ENCODE measurements at places on chromosomes 12 and 14. TPM values are rescaled to one million over a fixed set of nuclear protein-coding genes. Genes with fewer than 3 reads are reported as not detected.

NDRG2 gene
- total RNA-seq: 275 TPM

PIWIL1 gene
- not detected for total RNA-seq

DIO3 gene
- 1.2 TPM for total RNA-seq

ADCK1 gene
- 16.8 TPM for total RNA-seq

CELA1 gene
- not detected for total RNA-seq

LALBA gene
- not detected for total RNA-seq

RBMS2 gene
- 55.1 TPM for total RNA-seq

SSTR1 gene
- 6.4 TPM for total RNA-seq

CD163L1 gene
- total RNA-seq: 3.0 TPM

DNA sequence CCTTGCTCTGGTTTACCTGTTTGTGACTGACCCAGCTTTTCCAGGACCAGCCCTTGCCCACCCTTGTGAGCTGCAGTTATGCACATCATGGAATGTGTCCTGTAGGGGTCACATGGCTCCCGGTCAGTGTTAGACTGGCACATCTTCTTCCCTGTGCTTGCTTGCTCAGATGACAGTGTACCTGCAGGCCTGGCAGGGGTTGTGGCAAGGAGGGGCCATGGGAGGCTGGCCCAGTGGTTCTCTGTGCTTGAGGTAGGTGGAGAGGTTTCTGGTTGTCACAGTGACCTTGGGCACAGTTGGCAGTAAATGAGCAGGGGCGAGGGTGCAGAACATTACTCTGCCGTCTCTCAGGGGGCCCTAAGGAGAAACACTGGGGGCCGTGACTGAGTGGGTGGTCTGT lies 27.6 kb upstream of the RD3L start:
- no peak overlapping the region for H3K27ac ChIP-seq
- no peak for DNase-seq
- H3K27me3 ChIP-seq: peaks cover 6% of the 10 kb centered on the region
- no peaks in the 10 kb centered on the region for H3K36me3 ChIP-seq
- H3K4me1 ChIP-seq: no peaks in the 10 kb centered on the region

GRCh38 chr14:89296281-89296745 lies 120.7 kb downstream of the FOXN3 start:
- H3K27ac ChIP-seq: no peak overlapping the region
- DNase-seq: no peak
- H3K36me3 ChIP-seq: no peaks in the 10 kb centered on the region
- no peak overlapping the region for H3K4me3 ChIP-seq

GRCh38 chr12:50185970-50186663 lies 18.9 kb upstream of the CERS5 start:
- H3K36me3 ChIP-seq: peaks cover 22% of the 10 kb centered on the region
- H3K4me3 ChIP-seq: no peak overlapping the region
- no peak for DNase-seq

- no peak overlapping the region for H3K4me3 ChIP-seq
- DNase-seq: no peak
- H3K27ac ChIP-seq: no peak overlapping the region
- H3K27me3 ChIP-seq: no peaks in the 10 kb centered on the region
Observed at GRCh38 chr12:10406725-10407124, 2.8 kb downstream of the KLRC4 start.

DNA sequence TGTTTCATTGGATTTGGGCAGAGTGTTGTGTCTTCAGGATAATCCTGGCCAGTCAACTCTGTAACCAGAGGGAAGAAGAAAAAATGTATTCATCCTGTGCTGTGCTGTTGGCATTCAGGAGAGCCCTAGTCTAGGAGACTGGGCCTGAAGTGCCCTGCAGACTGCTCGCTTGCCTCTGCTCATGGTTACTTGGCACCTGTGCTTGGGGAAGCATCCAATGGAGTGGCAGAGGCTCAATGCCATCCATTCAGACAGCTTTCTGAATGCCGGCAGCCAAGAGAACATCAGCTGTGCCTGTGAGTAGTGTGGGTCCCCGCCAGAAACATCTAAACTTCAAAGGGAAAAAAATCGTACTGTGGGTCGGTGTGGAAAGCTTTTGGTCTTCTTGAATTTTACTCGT lies 124.2 kb downstream of the SRGAP1 start:
- no peak overlapping the region for H3K27ac ChIP-seq
- no peak overlapping the region for H3K4me3 ChIP-seq
- peaks cover 30% of the 10 kb centered on the region for H3K4me1 ChIP-seq
- no peaks in the 10 kb centered on the region for H3K27me3 ChIP-seq
- H3K36me3 ChIP-seq: no peaks in the 10 kb centered on the region

DNA sequence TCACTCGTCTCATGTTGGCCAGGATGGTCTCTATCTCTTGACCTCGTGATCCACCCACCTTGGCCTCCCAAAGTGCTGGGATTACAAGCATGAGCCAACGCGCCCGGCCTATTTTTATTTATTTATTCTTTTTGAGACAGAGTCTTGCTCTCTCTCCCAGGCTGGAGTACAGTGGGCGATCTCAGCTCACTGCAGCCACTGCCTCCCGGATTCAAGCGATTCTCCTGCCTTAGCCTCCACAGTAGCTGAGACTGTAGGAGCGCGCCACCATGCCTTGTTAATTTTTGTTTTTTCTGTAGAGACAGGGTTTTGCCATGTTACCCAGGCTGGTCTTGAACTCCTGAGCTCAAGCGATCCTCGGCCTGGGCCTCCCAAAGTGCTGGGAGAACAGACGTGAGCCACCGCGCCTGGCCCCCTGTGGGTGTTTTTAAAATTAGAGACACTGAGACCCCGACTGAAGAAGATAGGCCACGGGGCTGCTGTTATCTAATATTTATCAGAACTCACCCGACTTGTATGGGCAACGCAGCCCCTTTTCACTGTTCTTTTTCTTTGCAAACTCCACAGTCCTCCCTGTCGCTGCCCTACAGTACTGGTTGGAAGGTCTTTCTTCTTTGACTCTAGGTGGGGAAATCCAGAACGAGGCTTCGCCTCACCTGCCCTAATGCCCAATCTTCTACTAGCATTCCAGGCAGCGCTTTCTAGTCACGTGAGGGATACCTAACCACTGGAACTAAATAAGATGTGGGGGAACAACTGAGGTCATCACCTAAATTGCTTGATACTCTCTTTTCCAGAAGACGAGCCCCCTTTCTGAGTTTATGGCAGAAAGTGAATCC lies 1.4 kb upstream of the GABARAPL1 start:
- DNase-seq: no peak
- no peak overlapping the region for H3K4me3 ChIP-seq
- no peaks in the 10 kb centered on the region for H3K36me3 ChIP-seq
- H3K27me3 ChIP-seq: no peaks in the 10 kb centered on the region
- H3K27ac ChIP-seq: peak overlapping the region; percentile 97

- no peaks in the 10 kb centered on the region for H3K27me3 ChIP-seq
- H3K4me3 ChIP-seq: no peak overlapping the region
- no peak for DNase-seq
Observed at GRCh38 chr12:128168273-128168672, 98.7 kb upstream of the TMEM132C start.

DNA sequence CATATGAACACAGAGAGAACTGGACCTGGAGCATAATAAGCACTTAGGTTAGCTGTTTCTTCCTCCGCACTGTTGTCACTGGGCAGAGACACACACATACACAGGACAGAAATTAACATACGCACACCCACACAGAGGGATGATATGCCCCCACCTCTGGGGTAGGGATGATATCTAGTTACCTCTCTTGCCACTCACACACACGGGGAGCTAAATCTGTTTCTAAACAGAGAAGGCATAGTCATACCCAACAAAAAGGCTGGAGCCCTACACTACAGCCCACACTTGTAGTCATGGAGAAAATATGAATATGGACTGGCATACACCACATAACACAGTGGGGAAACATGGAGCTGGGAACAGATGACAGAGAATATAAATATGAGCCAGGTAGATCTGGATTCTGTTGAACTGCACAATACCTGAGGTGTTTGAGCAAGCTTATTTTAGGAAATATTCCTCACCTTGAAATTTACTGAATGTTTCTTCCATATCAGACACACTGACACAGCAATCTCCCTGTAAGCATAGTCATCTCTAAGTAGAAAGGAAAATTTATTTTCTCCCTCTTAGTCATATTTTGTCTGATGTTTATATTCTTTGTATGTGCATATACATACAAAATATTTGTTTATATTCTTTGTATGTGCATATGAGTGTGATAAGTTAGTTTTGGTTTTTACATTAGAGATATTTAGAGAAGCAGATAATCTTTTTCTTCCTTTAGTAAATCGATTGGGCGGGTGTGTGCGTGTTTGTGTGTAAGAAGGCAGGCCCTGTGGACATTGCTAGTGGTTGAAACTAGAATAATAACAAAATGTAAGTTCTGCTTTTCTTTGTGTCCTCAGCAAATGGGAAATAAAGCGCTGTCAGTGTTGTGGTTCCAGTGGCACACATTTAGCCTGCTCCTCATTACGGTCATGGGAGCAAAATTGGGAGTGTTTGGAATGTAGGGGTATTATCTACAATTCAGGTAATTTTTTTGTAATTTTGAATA lies 20.9 kb upstream of the SCFD1 start:
- H3K27me3 ChIP-seq: no peaks in the 10 kb centered on the region
- no peaks in the 10 kb centered on the region for H3K4me1 ChIP-seq
- H3K36me3 ChIP-seq: no peaks in the 10 kb centered on the region
- no peak overlapping the region for H3K4me3 ChIP-seq

DNA sequence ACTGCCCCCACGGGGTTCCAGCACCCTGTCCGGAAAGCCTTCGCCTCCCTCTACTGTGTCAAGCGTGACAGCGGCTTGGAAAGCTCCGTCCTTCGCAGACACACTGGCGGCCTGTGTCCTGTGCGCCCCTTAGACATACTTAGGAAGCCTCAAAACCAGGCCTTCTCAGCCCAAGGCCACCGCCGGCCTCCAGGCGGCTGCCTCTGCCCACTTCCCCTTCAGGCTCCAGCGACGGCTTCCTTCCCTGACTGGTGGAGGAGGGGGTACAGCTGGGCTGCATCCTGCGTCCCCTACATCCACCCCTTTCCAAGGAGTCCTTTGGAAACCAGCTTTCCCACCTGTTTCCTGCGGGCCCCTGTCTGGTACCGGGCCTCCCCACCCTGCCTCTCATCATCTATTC lies 2.5 kb upstream of the CACNA2D4 start:
- H3K4me3 ChIP-seq: no peak overlapping the region
- H3K27ac ChIP-seq: no peak overlapping the region
- H3K4me1 ChIP-seq: peaks cover 9% of the 10 kb centered on the region
- no peaks in the 10 kb centered on the region for H3K36me3 ChIP-seq
- DNase-seq: no peak

DNA sequence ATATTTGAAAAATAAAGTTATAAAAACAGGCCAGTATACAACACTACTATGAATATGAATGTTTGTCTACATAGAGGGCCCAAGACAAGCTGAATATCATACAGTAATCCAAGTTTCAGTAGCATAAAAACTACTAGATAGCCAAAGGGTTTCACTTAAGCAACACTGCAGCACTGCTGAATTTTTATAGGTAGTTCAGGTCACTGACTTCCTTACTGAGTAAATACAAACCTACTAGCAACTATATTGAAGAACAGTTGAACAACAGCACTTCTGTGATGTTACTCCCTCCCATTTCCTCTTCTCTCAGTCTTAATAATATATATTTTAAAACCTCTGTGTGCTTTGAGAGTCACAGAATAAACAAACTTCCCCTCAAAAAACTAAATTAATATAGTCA lies 42.7 kb downstream of the GTF2A1 start:
- no peak for DNase-seq
- no peaks in the 10 kb centered on the region for H3K27me3 ChIP-seq
- H3K4me3 ChIP-seq: no peak overlapping the region
- peaks cover 20% of the 10 kb centered on the region for H3K4me1 ChIP-seq
- H3K27ac ChIP-seq: peak overlapping the region; percentile 2
- no peaks in the 10 kb centered on the region for H3K36me3 ChIP-seq

DNA sequence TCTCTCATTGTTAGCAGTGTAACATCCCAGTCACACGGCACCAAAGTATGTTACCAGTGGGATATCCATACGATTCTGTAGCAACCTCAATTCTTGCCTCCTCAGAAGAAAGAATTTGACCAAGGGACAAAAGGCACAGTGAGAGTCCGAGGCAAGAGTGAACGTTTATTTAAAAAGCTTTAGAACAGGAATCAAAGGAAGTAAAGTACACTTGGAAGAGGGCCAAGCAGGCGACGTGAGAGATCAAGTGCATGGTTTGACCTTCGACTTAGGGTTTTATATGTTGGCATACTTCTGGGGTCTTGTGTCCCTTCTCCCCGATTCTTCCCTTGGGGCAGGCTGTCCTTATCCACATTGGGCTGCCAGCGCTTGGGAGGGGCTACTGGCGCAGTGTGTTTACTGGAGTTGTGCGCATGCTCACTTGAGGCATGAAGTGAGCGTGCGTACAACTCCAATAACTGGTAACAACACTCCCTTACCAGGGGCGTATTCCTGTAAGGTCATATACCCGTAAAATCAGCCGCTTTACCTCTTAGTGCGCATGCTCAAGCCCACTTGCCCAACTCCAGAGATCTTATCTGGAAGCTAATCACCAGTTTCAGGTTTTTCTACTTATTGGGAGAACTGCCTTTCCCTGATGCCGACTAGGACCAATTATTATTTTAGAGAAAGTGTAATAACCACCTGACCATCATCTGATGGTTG lies 71.7 kb downstream of the FAR2 start:
- no peak overlapping the region for H3K27ac ChIP-seq
- no peak overlapping the region for H3K4me3 ChIP-seq
- H3K27me3 ChIP-seq: no peaks in the 10 kb centered on the region
- no peak for DNase-seq

DNA sequence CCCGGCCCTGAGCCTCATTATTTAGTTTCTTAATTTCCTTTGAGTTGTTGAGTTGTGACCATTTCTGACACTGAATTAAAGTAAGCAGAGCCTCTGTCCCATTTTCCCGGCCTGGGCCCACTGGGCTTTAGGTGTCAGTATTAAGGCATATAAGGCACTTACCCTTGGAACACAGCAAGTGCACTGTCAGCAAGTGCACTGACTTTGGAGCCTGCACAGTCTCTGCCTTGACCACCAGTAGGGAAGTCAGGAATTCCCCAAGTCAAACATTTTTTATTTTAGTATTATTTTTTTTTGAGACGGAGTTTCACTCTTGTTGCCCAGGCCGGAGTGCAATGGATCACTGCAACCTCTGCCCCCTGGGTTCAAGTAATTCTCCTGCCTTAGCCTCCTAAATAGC lies 56.6 kb downstream of the MAX start:
- DNase-seq: no peak
- H3K4me3 ChIP-seq: no peak overlapping the region
- no peak overlapping the region for H3K27ac ChIP-seq
- H3K27me3 ChIP-seq: no peaks in the 10 kb centered on the region
- H3K4me1 ChIP-seq: peaks cover 5% of the 10 kb centered on the region

- no peak for DNase-seq
- H3K36me3 ChIP-seq: no peaks in the 10 kb centered on the region
- H3K27ac ChIP-seq: peak overlapping the region; percentile 27
- H3K4me3 ChIP-seq: no peak overlapping the region
- H3K27me3 ChIP-seq: no peaks in the 10 kb centered on the region
Observed at GRCh38 chr14:68727315-68728047, 65.4 kb downstream of the ZFP36L1 start.

- no peak for DNase-seq
- H3K27me3 ChIP-seq: peaks cover 3% of the 10 kb centered on the region
- H3K27ac ChIP-seq: no peak overlapping the region
- H3K4me3 ChIP-seq: no peak overlapping the region
Observed at GRCh38 chr12:5872745-5873144, 72.3 kb downstream of the ANO2 start.

All from transverse colon (tissue), 4 donors.